Uterus (tissue), 4 donors: ENCODE measurements at places on chromosomes 11 and 22.
A peak's percentile ranks its signal among the peaks of the same experiment; 100 is the strongest.

- DNase-seq: no peak
Observed at GRCh38 chr11:120564573-120565311, 53.2 kb downstream of the GRIK4 start.

DNA sequence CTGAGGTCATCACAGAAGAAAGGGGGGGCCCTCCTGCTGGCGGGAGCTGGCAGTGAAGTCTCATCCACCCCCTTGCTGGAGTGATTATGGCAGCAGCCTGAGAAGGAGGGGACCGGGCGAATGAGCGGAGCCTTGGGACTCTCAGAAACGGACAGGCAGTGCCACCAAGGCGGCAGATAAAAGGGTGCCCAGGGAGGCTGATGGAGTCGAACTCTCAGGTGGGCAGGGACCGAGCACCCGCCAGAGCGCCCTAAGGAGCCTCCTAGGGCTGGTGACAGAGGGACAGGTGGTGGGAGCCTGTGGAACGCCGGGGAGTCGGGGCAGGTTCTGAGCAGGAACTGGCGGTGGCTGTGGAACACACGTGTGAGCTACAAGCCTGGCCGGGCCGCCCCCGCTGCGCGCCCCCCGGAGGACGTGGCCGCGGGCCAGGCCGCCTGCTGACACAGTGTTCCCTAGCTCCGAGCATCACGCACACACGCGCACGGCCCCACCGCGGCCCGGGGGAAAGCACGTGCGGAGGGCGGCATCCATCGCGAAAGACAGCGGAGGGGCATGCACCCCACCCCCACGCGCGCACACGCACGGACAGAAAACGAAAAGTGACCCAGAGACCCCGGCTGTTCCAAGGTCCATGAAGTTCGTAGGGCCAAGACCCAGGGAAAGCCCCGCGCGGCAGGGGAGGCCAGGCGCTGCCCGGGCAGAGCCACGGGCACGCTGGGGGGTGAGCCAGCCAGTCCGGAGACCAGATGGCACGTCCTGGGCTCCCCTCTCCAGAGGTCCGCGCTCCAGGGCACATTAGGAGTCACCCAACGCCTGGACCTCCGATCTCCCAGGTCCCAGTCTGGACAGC, 1.0 kb downstream of the VWCE start:
- peak; percentile 80 for DNase-seq

DNA sequence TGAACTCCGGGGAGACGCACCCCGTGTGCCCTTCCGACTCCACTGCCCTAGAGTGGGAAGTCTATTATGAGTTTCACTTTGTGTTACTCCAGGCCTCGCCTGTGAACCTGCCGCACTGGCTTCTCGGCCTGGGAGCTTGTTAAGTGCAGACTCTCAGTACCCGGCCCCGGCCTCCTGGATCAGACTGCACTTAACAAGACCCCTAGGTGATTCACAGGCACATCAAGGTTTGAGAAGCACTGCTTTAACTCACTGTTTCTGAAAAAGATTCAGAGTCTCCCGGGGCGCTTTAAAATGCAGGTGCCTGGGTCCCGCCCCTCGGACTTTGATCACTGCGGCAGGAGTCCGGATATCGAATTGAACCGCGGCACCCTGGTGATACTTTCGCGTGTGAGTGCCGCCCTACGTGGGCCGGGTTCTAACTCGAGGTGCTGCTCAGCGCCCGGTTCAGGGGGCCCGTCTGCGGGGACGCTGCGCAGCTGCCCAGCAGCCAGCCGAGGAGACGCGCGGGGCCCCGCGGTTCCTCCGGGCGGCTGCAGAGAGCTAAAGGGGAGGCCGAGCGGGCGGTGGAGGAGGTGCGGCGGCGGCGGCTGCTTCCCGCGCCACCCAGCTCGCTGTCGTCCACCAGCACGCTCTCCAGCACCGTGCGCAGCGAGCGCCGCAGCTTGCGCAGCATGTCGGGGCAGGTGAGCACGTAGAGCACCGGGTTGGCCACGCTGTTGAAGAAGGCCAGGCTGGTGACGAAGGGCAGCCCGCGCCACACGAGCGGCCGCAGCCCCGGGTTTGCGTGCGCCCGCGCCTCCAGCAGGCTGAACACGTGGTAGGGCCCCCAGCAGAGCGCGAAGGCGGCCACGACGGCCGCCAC, 3.4 kb downstream of the PTGDR2 start:
- no peak for DNase-seq

DNA sequence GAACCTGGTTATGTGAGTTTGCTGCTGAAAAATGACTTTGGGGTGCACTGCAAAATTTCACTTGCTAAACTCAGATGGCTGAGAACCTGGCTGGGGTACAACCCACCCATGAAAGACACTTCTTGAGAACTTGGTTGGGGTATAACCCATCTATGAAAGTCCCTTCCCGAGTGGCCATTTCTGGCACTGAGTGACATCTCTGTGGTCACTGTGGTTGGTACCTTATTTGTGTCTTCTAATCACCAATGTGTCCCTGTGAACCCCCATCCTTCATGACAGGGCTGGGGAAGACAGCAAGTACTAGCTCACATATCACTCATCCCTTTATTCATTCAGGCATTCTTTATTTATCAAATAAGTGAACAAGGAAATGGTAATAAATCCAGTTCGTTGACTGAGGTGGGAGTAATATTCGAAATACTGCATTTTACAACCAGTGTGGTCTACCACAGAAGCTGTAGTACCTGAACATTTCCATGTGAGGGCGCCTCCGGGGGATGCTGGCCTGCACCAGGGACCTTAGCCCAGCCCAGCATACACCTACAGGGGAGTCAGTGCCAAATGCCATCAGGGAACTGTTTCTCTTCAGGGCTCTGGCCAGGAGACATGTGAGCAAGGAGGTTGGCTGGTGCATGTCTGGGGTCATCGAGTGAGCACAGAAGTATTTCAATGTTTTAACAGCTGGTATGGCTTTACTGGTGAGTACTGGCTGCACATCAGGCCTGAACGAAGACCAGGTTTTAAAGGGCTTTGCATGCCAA, 122.1 kb downstream of the CSNK2A3 start:
- DNase-seq: no peak

DNA sequence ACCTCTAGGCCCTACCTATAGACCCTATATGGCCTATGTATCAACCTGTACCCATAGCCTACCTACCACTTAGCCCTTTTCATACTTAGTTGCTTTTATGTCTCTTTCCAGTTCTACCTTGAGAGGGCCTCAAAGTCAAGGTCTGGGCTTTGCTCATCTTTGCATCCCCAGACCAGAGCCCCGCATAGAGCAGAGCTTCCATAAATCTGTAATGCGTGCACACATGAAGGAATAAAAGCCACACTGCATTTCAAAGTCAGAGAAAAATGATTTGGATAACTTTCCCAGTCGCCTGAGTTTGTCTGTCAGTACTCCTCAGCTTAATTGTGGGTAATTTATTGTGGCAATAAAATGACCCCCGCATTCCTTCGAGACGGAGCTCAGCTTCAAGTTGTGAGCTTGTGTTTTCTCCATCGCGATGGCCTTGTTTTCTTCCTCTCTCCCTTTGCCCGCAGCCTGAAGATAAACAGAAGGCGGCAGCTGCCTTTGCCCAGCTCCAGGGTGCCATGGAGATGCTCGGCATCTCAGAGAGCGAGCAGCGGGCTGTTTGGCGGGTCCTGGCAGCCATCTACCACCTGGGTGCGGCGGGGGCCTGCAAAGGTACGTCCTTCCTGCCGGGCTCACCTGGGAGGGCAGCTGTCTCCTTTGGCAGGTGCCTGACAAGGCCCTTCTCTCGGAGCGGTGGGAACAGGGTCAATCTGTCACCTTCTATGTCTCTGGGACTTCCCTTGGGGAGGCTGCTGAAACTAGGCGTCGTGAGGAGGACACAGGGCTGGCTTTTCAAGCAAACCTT, 55.7 kb downstream of the MYO18B start:
- DNase-seq: no peak

GRCh38 chr11:73734993-73735392, 25.9 kb downstream of the RAB6A start:
- DNase-seq: no peak

- DNase-seq: no peak
Observed at GRCh38 chr11:75813622-75814039, 1.4 kb upstream of the UVRAG start.

GRCh38 chr11:118045191-118045590, 31.7 kb upstream of the TMPRSS4 start:
- DNase-seq: no peak

GRCh38 chr11:113043698-113044097, 82.5 kb downstream of the NCAM1 start:
- no peak for DNase-seq

DNA sequence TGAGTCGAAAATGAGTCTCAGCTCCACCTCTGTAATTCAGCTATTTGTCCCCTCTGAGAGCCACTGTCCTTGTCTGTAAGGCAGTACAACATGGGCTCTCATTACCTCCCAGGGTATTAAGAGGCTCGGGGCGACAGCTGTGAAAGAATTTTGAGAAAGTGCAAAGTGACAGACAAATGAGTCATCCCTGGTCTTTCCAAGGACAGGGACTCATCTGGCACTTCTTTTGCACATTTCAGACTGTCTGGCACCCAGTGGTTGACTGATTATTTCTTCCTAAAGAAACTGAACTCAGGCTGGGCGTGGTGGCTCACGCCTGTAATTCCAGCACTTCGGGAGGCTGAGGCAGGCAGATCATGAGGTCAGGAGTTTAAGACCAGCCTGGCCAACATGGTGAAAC, 62.1 kb upstream of the ARFGAP3 start:
- no peak for DNase-seq

- DNase-seq: no peak
Observed at GRCh38 chr11:89182773-89183518, 5.3 kb downstream of the TYR start.

DNA sequence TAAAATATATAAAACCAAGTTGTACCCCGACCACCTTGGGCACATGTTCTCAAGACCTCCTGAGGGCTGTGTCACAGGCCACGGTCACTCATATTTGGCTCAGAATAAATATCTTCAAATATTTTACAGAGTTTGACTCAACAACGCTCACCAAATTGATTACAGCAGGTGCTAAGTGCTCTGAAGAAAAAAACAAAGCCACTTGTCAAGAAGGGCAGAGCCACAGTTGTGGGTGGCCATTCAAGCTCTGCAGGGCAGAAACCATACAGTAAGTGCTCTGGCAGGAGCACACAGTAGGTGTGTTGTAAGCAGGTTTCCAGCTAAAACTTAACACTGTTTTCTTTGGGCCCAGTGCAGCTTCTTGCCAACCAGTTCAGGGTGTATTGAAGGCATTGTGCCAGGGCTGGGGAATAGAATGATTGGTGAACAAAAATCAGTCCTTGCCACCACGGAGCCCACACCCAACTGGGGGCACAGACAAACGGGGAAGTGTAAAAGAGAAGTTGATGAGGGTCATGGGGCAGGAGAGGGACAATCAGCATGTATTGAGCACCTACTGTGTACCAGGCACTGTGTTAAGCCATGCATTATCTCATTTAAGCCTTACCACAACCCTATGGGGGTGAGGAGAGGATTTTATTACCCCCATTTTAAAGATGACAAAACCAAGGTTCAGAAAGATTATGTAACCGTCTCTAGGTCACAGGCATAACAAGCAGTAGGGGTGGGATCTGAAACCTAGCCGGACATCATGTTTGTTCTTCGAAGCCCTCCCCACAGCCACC, 18.2 kb downstream of the ARRB1 start:
- DNase-seq: no peak

DNA sequence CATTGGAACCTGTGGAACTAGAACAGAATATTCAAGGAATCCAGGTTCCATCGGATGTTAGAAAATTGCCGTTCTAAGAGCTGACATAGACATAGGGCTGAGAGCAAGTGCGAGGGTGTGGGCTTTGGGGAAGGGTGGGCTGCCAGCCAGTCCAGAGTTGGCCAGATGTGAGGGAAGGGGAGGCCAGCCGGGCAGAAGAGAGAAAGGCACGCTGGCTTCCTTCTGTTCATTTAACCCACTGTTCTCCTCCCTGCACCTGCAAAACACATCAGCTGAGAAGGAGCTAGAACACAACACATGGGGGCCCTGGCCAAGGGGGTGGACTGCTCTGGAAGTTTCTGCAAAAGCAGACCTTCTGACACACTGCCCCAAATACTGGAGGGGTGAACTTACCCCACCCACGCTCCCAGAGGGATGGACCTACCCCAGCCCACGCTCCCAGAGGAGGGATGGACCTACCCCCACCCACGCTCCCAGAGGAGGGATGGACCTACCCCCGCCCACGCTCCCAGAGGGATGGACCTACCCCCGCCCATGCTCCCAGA, 98.0 kb downstream of the SHANK2 start:
- no peak for DNase-seq

- peak; percentile 90 for DNase-seq
Observed at GRCh38 chr11:8810540-8811301, 100.3 kb upstream of the AKIP1 start.

DNA sequence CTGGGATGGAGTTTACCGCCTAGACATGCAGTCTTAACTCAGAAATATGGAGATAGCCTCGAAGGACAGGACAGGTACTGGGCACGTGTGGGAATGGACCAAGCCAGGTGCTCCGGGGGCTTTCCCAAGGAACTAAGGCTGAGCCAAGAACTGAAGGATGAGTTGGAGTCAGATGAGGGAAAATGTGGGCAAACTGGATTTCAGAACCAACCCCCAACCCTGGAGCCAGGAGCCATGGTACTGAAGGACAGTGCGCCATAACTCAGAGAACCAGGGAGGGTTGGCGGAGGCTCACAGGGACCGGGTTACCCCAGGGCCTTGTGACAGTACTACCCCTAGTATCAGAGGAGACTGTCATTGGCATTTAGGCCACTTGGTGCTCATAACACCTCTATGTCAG, 2.5 kb upstream of the MIF start:
- no peak for DNase-seq

DNA sequence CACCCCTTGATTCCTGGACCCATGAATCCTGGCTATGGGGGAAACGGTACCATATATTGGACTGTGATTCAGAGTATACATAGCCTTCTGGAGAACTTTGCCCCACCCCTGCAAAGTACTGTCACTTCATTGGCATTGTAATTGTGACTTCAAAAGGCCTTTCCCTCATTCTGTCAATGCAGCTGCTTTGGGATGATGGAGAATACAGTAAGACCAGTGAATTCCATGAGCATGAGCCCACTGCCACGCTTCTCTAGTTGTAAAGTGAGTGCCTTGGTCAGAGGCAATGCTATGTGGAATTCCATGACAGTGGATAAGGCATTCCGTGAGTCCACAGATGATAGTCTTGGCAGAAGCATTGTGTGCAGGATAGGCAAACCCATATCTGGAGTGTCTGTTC, 25.7 kb upstream of the MSANTD2 start:
- DNase-seq: no peak

DNA sequence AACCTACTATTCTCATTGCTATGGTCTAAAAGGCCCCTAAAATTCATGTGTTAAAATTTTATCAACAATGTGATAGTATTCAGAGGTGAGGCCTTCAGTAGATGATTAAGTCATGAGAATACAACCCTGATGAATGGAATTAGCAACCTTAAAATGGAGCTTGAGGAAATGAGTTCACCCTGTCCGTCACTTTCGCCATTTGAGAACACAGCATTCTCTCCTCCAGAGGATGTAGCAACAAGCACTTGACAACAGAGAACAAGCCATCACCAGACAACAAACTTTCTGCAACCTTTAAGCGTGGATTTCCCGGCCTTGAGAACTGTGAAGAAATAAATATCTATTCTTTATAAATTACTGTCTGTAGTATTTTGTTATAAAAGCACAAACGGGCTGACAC, 197.0 kb downstream of the SBF2 start:
- no peak for DNase-seq

- DNase-seq: peak; percentile 89
Observed at GRCh38 chr22:35446365-35446764, 46.4 kb downstream of the MCM5 start.

GRCh38 chr22:44491269-44492035, 6.6 kb downstream of the RTL6 start:
- no peak for DNase-seq

GRCh38 chr22:29312218-29313125, 3.0 kb downstream of the RASL10A start:
- no peak for DNase-seq

GRCh38 chr11:61927501-61927900, 10.1 kb upstream of the RAB3IL1 start:
- no peak for DNase-seq
